Stimulated activated effector memory CD8-positive, alpha-beta T cell treated with anti-CD3 and anti-CD28 coated beads, Interleukin-12 subunit alpha, Interleukin-12 subunit beta, amount 100 ng/mL, for 72 hours (primary cell): ENCODE measurements at places on chromosomes 6 and 20.
A peak's percentile ranks its signal among the peaks of the same experiment; 100 is the strongest.

DNA sequence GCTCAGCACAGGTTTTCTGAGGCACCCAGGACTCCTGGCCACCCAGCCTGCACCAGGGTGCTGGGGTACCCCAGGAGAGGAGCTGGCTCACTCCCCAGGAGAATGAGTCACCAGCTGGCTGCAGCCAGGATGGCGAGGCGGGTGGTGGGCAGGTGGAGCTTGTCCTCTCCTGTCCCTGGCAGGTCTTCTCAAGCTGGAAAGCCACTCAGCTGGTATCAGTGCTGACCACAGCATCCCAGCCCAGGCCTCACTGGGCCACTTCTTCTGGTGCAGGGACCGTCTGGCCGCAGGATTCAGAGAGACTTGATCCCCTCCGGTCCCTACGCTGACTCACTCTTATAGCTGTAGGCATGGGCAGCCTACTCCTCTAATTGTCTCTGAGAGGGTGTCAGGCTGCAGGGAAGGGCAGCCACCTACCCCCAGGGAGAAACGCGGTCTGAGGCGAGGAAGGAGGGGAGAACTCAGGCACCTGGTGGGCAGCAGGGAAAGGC lies 22.2 kb downstream of the TFEB start:
- no peak for DNase-seq

GRCh38 chr20:846894-847278 lies 13.4 kb downstream of the FAM110A start:
- DNase-seq, result peak; percentile 71

DNA sequence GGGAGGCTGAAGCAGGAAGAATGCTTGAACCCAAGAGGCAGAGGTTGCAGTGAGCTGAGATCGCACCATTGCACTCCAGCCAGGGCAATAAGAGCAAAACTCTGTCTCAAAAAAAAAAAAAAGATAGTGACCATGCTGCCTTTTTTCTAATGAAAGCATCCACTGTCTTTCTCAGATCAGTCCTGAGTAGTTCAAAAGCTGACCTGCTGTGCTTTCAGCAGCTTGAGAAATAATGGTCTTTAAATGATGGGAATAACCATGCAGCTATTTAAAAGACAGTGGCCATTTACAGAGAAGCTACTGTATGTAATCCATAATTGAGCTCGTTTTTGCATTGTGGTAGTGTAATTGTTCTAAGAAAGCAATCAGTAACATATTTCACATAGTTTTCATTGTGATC lies 36.1 kb downstream of the DSTN start:
- DNase-seq, result no peak

- DNase-seq, result no peak
Observed at GRCh38 chr20:50690650-50691572, at the start of gene RIPOR3. Gene RIPOR3, minus strand, starts transcription at chr20:50691542. Its CDS starts 414 bp downstream, at chr20:50691128.

GRCh38 chr6:108242721-108243120 lies 18.1 kb downstream of the SNX3 start:
- DNase-seq, result no peak

DNA sequence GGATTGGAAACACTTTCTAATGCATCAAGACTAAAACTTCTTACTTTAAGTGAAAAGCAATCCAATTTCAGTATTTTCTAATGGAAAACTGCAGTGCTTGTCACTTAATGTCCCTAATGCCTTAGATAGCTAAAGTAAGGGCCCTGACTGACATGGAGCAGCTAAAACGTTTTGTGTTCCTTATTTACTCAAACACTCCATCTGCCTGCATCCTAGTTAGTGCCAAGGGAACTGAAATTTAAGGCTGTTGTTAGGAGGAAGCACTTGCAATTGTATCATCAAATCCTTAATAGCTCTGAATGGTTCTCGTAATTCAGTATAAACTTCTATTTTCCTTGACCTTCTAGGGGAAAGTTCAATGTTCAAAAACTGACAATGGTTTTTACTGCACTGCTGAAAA lies 127.4 kb downstream of the GJA10 start:
- no peak for DNase-seq

- no peak for DNase-seq
Observed at GRCh38 chr6:150759483-150759882, 106.0 kb upstream of the MTHFD1L start.

GRCh38 chr20:35616465-35617396 lies 1.1 kb downstream of the SPAG4 start:
- DNase-seq, result peak; percentile 99

- DNase-seq, result no peak
Observed at GRCh38 chr6:7087066-7087465, 20.7 kb upstream of the RREB1 start.
